Dermis lymphatic vessel endothelial cell (primary cell): ENCODE measurements at places on chromosomes 12 and 14. TPM values are rescaled to one million over a fixed set of nuclear protein-coding genes. Genes with fewer than 3 reads are reported as not detected.

SDR9C7 gene
- total RNA-seq = not detected in 2 replicates

TEAD4 gene
- 17.5 and 18.4 TPM in 2 replicates for total RNA-seq

GYS2 gene
- not detected in 2 replicates for total RNA-seq

CLEC4A gene
- 0.43 TPM in 2 replicates for total RNA-seq

IFI27L2 gene
- 3.4 and 4.2 TPM in 2 replicates for total RNA-seq

ADGRD1 gene
- total RNA-seq = 0.26 and 0.33 TPM in 2 replicates

ARHGEF40 gene
- total RNA-seq = 7.4 and 11.6 TPM in 2 replicates
